ENCODE measurements at places on chromosomes 4 and X.

GRCh38 chr4:10077483-10078335 lies 38.9 kb downstream of the WDR1 start:
- no peak for DNase-seq

- no peak for DNase-seq
Observed at GRCh38 chr4:169622566-169622965, 2.2 kb downstream of the CLCN3 start.

DNA sequence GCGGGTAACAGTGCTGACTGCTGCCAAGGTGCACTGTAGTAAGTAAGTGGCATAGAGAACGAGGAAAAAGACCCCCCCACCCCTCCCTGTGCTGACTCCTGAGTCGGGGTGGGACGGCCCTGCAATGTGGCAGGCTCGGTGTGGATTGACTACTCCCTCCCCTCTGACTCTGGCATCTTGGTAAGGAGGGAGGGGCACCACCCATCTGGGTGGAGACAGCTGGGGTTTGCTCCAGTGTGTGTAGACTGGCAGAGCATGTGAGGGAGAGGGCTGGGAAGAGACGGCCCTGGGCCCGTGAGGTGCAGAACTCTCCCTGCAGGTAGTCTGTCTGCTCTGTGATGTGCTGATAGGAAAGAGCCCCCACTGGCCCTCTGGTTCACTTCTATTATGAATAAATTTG lies 31.0 kb downstream of the NSG1 start:
- no peak for DNase-seq

- DNase-seq: no peak
Observed at GRCh38 chr4:83851261-83852084, 315.6 kb downstream of the GPAT3 start.

DNA sequence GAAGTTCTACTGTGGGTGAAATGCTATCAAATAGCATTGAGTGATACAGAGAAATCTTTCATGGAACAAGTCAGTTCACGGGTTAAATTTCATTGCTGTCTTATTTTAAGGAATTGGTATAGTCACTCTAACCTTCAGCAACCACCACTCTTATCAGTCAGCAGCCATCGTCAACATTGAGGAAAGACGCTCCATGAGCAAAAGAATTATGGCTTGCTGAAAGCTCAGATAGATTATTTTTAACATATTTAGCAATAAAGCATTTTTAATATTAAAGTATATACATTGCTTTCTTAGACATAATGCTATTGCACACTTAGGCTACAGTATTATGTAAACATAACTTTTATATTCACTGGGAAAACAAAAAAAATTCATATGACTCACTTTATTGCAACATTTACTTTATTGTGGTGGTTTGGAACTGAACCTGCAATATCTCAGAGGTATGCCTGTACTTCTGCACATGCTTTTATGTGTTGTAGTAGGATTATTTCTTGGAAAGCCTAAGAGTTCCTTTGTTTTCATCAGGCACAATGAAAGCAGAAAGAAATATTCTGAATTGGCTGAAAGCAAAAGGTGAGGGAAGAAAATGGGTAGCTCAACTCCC lies 586.7 kb downstream of the GBA3 start:
- DNase-seq: no peak

DNA sequence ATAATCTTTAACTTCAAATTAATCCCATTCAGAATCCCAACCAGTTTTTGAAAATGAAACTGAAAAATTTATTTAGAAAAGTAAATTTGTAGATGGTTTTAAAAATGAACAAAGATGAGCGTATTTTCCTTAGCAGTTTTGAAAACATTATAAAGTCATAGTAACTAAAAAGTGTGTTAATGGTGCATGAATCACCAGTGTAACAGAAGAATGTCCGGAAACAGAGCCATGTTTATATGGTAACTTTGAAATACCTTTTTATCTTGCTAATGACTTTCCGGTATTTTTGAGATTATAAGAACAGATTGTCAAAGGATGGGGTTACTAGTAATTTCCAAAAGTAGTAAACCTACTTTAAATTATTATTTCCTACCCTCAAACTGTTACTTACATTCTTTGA lies 145.9 kb downstream of the IRS4 start:
- DNase-seq: no peak

DNA sequence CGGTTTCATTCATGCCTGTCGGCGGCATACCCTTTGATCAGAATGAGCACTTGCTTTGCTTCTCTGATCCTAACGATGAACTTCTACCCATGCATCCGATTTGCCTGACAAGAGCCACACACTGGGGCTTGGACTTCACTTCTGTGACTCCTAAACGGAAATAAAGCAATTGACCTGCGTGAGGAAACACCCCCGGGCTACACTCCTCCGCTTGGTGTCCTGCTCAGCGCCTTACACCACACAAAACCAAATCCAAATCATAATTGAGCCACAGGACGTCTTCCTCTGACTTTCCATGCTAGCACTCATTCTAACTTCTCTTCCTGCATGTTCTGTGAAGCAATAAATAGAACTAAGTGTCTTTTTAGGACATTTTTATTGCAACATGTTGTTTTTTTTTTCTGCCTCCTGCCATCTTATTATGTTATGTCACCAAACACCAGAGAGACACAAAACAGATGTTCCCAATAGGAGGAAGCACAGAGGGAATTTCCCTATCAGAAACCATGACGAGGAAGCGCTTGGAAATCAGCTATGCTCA lies 110.8 kb upstream of the FAM9B start:
- no peak for DNase-seq

DNA sequence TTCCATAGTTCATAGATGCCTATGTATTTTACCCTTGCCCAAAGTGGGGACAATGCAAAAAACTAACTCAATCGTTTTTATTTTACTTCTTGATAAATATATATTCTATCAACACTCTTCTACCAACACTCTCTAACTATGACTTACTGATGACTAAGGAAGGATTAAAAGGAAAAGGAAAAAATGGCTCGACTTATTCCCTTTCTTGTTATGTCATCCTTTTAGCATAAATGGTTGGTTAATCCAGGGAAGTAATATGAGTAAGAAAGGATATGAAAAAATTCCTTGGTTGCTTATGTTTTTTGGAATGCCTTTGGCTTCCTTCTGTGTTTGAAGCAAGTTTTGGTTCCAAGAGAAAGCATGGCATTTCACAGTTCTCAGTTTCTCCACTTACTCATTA lies 1087.1 kb downstream of the C4orf33 start:
- DNase-seq: no peak

DNA sequence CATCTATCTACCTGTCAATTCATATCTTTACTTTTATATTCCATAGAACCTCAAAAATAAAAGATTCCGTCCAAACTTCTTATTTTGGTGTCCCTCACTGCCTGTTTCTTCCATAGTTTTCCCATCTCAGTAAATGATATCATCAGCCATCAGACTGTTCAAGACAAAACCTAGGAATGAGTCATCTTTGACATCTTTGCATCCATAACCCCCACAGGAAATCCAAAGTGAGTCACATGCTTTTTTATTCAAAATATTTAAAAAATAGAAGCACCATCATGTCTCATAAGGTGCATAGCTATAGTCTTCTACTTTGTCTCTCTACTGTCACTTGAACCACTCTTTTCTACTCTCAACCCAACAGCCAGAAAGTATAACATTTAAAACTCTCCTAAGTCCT lies 29.9 kb upstream of the CXXC4 start:
- DNase-seq: no peak

DNA sequence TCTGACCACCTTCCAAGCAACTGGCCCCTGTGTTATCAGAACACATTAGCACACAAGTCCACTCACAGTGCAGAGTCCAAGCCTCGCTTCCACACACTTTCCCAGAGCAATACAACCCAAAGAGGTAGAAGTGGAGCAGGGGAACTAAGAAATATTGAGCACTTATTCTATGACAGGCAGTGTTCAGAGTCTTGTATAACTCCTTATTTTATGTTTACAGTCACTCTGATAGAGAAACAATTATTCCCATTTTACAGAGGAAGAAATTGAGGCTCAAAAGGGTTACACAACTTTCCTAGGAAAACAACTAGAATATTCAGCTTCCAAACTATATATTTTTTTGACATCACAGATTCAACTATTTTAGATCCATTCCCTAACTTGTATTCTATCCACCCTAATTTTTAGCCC lies 18.3 kb upstream of the TMEM154 start:
- no peak for DNase-seq

GRCh38 chrX:22268706-22269105 lies 4.0 kb upstream of the CBLL2 start:
- no peak for DNase-seq

DNA sequence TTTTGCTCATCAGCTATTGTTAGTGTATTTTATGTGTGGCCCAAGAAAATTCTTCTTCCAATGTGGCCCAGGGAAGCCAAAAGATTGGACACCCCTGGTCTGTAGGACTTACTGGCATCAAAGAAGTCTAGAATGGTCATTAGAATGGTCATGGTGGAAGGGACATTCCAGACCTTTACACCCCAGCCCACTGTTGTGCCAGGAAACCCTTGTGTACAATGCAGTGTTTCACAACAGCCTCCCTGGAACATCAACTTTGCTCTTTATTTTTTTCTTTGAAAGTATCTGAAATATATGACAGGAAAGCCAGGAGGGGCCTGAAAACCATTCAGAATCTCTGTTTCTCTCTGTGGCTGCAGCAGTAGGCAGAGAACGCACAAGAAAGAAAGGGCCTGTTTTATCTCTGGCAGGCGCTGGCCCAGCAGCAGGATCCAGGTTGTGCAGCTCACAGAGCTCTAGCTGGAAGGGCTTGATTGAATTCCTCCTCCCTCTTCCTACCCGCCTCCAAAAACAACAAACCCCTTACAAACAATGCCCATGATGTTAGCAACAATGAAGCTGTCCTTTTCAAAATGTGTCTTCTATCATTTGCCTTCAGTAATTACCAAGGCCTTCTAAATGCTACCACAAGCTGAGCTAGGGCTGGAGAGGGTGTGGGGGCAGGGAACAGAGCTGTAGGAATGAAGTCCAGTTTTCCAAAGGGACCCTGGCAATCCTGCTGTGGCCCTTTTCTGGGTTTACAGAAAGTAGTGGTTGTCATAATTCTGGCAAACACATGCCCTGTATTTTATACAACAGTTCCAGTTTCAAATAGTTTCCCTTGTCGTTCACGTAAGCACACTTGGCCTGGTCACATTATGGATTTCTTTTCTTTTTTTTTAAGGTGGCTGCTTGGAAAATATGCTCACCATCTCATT lies 32.3 kb upstream of the TFDP3 start:
- no peak for DNase-seq

Data from activated T-helper 9 cell treated with anti-CD3 and anti-CD28 coated beads, Interleukin-2, amount 50 U/mL, for 16 hours (primary cell).